NCI-H2107 (cell line): ENCODE measurements at places on chromosomes 5 and 9.

DNA sequence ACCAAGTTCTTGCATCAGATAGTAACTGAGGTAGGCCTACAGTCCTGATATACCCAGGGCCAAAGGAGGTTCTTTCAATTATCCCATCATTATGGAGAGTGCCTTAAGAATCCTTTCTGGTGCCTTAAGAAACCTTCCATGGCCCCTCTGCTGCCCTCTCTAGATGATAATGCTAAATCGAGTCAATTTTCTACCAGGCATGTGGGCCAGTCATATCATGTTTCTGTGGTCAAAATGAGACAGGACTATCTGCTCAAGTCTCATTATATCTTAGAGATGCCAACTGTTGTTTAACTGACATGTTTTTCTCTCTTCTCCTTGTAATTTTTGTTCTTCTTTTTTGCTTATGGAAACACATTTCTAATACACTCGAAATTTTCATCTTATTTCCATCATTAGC is 127.6 kb downstream of the EDIL3 start:
- DNase-seq, result no peak

GRCh38 chr5:143056792-143057579 is 286.8 kb downstream of the ARHGAP26 start:
- DNase-seq, result no peak

GRCh38 chr5:13613621-13614020 is 330.9 kb downstream of the DNAH5 start:
- DNase-seq, result no peak

- DNase-seq, result no peak
Measured at GRCh38 chr9:33163433-33164137, 3.6 kb downstream of the B4GALT1 start.

GRCh38 chr9:127730799-127731410 is 4.2 kb downstream of the TOR2A start:
- no peak for DNase-seq

DNA sequence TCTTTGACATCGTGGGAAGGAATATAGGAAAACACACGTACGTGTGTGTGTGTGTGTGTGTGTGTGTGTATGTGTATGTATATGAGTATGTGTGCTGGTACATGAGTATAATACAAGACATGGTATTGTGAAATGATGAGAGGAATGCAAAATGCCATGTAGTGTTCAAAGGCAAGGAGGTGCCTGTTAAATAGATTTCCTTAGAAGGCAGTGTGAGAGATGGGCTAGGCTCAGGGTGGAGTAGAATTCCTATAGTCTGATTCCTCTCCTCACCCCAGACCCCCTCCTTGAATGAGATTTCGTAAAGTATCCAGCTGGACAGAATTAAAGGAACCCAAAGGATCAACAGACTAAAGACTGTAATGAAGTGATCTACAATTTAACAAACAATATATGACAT is 11.1 kb downstream of the GPR21 start:
- no peak for DNase-seq

DNA sequence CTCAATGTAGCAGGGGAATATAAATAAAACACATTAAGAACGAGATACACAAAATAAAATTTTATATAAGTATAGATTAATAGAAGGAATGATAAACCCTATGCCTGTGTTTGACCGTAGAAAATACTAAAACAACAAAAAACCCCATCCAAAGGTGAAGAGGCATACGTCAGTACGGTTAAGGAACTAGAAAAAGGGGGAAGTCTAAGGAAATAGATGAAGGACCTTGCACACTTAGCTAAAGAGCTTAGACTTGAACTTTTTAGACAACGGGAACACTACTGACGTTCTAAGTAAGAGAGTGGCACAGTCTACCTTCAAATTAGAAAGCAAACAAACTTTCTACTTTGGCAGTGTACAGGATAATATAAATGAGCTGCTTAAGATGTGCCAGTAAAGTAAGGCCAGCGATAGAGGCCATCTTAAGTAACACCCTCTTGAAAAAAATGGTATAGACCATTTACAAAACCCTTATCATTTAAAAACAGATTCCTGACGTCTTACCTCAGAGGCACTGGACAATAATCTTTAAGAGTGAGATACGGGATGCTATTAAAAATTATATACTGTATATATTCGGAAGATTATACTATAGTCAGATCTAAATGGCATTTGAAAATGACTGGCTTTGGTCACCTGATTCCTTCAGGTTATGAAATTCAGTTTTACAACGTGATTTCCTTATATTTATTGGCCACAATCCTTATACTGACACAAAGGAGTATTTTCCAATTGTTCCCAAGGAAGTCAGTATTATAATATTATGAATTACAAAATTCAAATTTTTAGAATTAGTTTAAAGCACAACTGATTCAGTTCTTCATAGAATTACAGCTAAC is 8.5 kb downstream of the PANK3 start:
- no peak for DNase-seq

- no peak for DNase-seq
Measured at GRCh38 chr5:114411380-114411931, 49.6 kb downstream of the KCNN2 start.
